ENCODE measurements at places on chromosomes 7 and 10. TPM values are rescaled to one million over a fixed set of nuclear protein-coding genes. Genes with fewer than 3 reads are reported as not detected.

Gene MCU
- polyA plus RNA-seq = 25.6 TPM

DNA sequence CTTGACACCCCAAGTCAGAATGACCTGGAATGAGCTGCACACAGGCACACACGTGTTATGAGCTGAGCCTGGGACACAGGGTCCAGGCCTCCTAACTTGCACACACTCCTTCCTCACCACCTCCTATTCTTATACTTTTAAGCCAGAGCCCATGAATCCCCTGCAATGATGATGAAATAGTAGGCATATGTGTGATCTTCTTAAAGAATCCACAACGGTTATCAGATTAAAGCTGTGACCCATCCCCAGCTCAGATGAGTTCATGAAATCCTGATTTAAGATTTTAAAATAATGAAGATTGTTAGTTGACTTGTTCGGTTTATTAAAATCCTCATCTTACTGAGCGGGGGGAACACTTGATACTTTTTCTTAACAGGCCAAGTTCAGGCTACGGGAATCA is 38.6 kb downstream of the PITRM1 start:
- no peaks in the 10 kb centered on the region for H3K27me3 ChIP-seq
- peaks cover 92% of the 10 kb centered on the region for H3K36me3 ChIP-seq
- DNase-seq = no peak
- peaks cover 4% of the 10 kb centered on the region for H3K4me1 ChIP-seq
- H3K4me3 ChIP-seq = no peak overlapping the region

- H3K36me3 ChIP-seq = no peaks in the 10 kb centered on the region
- H3K4me3 ChIP-seq = no peak overlapping the region
- DNase-seq = no peak
- H3K4me1 ChIP-seq = no peaks in the 10 kb centered on the region
These were observed 172.6 kb downstream of the KLF6 start for GRCh38 chr10:3612183-3613001.

Gene SH2D4B
- not detected for polyA plus RNA-seq

- H3K27me3 ChIP-seq = no peaks in the 10 kb centered on the region
- no peak overlapping the region for H3K27ac ChIP-seq
- H3K36me3 ChIP-seq = no peaks in the 10 kb centered on the region
- H3K4me3 ChIP-seq = no peak overlapping the region
- H3K4me1 ChIP-seq = no peaks in the 10 kb centered on the region
These were observed 51.0 kb downstream of the GRID1 start for GRCh38 chr10:86315549-86315942.

DNA sequence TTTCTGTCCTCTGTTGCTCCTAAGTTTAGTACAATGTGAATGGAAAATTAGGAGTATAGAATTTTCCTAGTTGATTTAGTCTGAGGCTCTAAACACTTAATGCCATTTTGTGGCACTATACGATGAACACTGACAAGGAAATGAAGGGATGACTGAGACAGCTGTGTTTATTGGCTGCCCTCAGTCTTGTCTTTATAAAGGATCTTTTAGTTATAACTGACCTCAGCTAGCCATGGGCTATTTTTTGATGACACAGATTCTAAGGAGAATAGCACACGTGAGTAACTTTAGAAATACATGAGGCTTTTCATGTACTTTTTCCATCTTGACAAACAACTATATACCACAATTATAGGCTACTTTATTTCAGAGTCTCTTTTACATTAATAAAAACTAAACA is 113.7 kb downstream of the PRKG1 start:
- no peak for DNase-seq
- no peaks in the 10 kb centered on the region for H3K27me3 ChIP-seq

Gene ORC5
- polyA plus RNA-seq = 47.1 TPM

GRCh38 chr7:100476903-100477870 is 1.8 kb downstream of the TSC22D4 start:
- no peaks in the 10 kb centered on the region for H3K27me3 ChIP-seq
- peak overlapping the region; percentile 82 for H3K27ac ChIP-seq
- H3K4me3 ChIP-seq = peak overlapping the region; percentile 86
- DNase-seq = peak; percentile 55

Gene SFXN2
- polyA plus RNA-seq = 13.9 TPM

Gene BHLHA15
- 1.1 TPM for polyA plus RNA-seq

Gene ADAMTS14
- 32.7 TPM for polyA plus RNA-seq

DNA sequence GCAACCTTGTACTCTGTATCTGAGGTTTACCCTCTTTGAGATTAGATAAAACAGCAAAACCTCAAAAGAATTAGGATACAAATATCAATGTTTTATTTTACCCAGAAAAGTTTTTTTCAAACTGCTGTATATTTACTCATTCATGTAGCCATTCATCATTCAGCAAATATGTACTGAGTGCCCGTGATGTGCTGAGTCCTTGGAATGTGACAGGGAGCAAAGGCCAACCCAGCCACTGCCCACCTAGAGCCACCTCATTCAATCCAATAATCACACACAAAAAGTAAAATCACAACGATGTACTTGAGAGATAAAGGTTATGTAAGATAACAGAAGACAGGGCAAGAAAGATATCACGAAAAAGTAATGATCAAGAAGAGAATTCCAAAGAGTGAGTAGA is 187.4 kb downstream of the CDCA7L start:
- H3K4me1 ChIP-seq = no peaks in the 10 kb centered on the region
- H3K27ac ChIP-seq = no peak overlapping the region
- H3K4me3 ChIP-seq = no peak overlapping the region
- no peaks in the 10 kb centered on the region for H3K27me3 ChIP-seq
- H3K36me3 ChIP-seq = no peaks in the 10 kb centered on the region
- DNase-seq = no peak

DNA sequence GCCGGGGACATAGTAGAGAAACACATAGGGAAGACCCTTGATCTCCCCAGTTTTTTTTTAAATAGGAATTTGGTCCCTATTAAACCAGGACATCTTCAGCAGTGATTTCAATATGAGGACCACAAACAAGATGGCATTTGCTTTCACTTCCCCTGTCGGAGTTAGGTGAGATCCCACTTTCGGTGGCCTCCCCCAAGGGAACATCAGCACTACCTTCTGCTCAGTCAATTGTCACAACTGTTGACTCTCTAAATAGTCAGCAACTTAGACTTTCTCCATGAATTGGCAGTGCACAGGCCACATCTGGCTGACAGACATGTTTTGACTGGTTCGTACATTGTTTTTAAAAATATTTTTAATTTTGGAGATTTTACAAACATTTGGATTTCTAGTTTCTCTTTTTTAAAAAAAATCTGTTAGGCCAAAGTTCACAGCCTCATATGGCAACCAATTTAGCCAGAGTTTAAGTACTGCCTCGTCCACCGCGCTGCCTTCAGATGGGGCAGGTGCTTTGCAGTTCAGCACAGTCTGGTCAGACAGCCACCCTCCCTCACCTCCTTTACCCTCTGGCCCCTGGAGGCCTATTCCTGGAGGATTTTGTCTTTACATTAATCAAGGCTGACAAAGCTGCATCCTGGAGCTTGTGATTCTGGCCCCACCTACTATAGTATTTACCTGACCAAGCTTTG is 139.2 kb upstream of the PRR15 start:
- H3K27me3 ChIP-seq = peaks cover 11% of the 10 kb centered on the region
- no peak for DNase-seq
- no peak overlapping the region for H3K4me3 ChIP-seq
- H3K36me3 ChIP-seq = no peaks in the 10 kb centered on the region

Gene TMEM196
- polyA plus RNA-seq = not detected

DNA sequence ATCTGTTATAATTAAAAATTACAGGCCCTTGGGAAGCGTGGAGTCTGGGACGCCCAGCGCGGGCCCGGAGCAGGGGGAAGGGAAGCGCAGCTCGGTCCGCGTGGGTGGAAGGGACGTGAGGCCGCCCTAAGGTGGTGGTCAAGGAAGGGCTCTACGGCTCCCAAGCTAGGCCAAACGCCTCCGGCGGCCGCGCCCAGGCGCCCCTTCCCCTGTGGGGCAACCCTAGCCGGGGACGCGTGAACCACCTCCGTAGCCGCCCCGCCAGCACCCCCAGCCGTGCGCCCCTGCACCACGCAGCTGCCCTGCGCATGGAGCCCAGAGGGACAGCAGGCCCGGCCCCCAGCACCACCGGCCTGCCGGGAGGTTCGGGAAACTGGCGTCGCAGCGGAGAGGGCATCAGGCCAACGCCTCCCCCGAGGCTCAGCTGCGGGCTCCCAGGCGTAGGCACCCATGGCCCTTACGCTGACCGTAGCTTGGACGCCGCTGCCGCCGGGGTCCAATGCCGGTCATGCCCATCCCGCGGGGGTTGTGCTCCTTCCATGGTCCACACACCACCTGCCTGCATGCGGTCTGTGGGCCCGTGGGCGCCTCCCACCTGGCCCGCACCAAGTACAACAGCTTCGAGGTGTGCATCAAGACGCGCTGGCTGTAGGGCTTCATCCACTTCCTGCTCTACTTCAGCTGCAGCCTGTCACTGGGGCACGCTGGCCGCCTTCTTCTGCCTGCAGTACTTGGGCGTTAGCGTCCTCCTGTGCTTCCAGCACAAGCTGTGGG is 166.7 kb downstream of the SEPTIN7 start:
- H3K27me3 ChIP-seq = peaks cover 8% of the 10 kb centered on the region
- no peaks in the 10 kb centered on the region for H3K36me3 ChIP-seq
- no peak overlapping the region for H3K4me3 ChIP-seq

DNA sequence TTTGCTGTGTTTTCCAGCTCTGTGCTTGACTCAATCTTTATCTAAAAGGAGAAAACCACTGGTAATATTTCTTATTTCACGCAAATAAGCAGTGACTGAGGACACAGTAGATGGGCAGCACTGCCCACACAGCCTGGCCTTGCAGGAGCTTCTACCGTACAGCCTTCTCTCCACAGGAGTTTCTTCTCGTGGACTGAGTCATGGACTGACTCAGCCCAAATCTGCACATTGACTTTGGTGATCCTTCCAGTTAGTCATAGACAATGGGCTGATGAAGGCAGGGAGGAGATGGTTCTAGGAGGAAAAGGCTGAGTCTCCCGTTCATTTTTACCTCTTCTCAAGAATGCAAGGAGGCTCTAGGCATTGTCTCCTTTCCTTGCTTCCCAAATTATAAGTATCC is 200.7 kb downstream of the RAPGEF5 start:
- no peaks in the 10 kb centered on the region for H3K27me3 ChIP-seq
- peak; percentile 7 for DNase-seq
- H3K36me3 ChIP-seq = no peaks in the 10 kb centered on the region
- peak overlapping the region; percentile 46 for H3K27ac ChIP-seq
- H3K4me1 ChIP-seq = peaks cover 7% of the 10 kb centered on the region

Gene OR2A2
- polyA plus RNA-seq = not detected

DNA sequence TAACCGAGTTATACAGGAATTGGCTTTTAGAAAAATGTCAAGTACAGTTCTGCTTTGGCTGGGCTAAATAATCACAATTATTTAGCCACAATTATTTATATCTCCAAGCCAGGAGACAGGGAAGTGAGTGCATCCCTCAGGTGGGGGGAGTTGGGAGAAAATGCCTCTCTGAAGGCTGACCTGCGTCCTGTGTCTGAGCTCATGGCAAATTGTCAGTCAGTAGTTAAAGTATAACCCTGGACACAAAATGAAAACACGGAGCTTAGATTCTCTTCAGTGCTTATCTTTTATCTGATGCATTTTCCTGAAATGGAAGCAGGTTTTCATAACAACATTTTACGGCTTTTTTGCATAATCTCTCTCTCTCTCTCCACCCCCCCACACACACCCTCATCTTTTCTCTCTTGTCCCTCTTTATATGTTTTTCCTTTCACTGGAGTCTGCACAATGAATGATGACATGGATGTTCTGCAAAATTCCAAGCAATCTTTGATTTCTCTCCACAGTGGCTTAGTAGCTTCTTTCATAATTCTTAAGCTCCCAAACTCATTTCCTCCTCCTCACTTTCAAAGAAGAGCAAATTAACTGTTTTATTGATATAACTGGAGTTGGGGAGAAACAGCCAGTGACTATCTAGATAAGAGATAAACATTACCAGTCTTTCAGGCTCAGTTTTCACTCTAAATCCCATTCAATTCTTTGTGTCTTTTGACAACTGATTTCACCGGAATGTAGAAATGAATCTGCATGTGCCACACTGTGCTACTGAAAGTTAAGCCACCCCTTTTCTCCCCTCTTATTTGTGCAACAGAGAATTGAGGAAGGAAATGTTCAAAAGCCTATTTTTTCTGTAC is 521.4 kb upstream of the GHITM start:
- no peaks in the 10 kb centered on the region for H3K27me3 ChIP-seq
- H3K36me3 ChIP-seq = no peaks in the 10 kb centered on the region
- H3K4me3 ChIP-seq = no peak overlapping the region
- no peak overlapping the region for H3K27ac ChIP-seq

Gene GRID1
- polyA plus RNA-seq = 5.3 TPM

DNA sequence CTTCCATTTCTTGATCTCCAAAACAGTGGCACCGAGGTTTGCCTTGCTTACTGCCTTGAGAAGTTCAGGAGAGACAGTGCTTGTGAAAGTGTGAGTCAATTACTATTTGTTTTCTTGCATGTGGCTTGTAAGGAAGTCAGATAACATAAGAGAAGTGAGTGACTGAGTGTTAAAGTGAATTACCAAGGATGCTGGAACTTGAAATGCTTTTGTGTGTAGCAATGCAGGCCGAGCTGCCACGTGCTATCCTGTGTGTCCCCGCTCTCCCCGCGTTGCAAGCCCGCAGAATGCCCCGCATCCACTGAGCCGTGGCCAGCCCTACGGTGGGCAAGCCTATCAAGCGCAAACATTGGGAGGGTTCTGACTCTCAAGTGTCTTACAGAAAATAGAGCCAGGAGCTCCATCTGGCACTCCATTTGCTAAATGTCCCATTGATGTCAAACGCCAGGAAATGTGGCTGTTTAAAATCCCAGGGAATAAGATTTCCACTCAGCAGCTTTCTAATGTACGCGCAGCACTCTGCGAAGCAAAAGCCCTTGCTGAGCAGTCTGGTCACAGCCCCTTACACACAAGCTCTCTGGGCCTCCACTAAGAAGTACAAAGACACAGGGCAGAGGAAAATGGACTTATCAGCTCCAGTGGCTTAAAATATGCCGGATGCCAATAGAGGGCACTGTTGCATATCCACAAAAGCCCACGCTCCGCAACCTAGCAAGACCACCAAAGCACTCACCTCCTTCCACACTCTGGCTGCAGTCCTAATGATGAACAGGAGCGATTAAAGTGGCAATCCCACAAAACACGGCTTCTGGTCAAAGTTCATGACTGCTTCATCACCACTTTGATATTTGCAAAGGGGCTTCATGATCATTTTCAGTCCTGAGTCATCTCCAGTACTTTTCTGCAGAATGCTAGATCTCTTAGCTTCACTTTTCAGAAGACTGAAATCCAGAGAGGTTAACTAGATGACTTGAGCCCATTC is 158.0 kb upstream of the ITGB1 start:
- DNase-seq = no peak
- no peaks in the 10 kb centered on the region for H3K36me3 ChIP-seq
- H3K27me3 ChIP-seq = peaks cover 13% of the 10 kb centered on the region
- H3K4me1 ChIP-seq = no peaks in the 10 kb centered on the region
- H3K27ac ChIP-seq = no peak overlapping the region
- no peak overlapping the region for H3K4me3 ChIP-seq

- H3K4me3 ChIP-seq = peak overlapping the region; percentile 93
- H3K4me1 ChIP-seq = peaks cover 10% of the 10 kb centered on the region
- peaks cover 12% of the 10 kb centered on the region for H3K36me3 ChIP-seq
- peak overlapping the region; percentile 94 for H3K27ac ChIP-seq
These were observed 1.1 kb downstream of the ADK start for GRCh38 chr10:74151879-74152722.

- no peak overlapping the region for H3K27ac ChIP-seq
- H3K4me3 ChIP-seq = no peak overlapping the region
- peaks cover 42% of the 10 kb centered on the region for H3K36me3 ChIP-seq
- no peak for DNase-seq
These were observed 24.1 kb upstream of the ABCC2 start for GRCh38 chr10:99758211-99758891.

Data from K562 (cell line).